ENCODE measurements at places on chromosomes 3 and 15.
A peak's percentile ranks its signal among the peaks of the same experiment; 100 is the strongest.

- DNase-seq: no peak
Observed at GRCh38 chr15:41659855-41660234, 360 bp upstream of the MGA start.

GRCh38 chr3:169240786-169241486, 422.6 kb downstream of the MECOM start:
- no peak for DNase-seq

- no peak for DNase-seq
Observed at GRCh38 chr15:47504624-47505256, 212.6 kb upstream of the SEMA6D start.

DNA sequence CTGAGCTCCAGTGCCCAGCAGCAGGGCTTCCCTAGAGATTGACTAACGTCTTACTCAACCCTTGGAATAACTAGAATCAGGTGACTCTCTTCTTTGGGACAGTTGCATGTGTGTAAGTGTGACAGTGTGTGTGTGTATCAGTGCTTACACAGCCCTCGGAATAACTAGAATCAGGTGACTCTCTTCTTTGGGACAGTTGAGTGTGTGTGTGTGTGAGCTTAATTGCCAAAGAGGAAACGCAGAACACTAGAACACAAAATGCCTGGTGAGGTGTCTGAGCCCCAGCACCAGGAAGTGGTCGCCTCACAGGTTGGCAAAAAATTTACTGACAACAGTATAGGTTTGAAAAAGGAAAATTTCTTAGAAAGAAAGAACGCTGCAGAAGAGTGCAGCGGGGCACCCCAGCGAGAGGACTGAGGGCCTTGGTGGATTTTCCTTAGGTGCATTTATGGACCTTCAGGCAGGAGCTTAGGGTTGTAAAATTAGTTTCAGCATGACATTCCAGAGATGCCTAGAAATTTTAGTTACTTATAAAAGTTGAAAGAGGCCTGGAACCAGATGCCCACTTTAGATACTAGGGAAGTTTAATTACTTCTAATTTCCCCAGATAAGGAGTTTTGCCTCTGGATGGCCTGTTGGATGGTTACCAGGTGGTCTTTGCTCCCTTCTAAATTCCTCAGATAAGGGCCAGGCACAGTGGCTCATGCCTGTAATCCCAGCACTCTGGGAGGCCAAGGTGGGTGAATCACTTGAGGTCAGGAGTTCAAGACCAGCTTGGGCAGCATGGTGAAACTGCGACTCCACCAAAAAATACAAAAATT, 3.7 kb upstream of the WDR82 start:
- no peak for DNase-seq

- no peak for DNase-seq
Observed at GRCh38 chr15:52008698-52009434, 10.2 kb upstream of the MAPK6 start.

GRCh38 chr15:67578020-67578600, 35.6 kb downstream of the MAP2K5 start:
- DNase-seq: no peak

DNA sequence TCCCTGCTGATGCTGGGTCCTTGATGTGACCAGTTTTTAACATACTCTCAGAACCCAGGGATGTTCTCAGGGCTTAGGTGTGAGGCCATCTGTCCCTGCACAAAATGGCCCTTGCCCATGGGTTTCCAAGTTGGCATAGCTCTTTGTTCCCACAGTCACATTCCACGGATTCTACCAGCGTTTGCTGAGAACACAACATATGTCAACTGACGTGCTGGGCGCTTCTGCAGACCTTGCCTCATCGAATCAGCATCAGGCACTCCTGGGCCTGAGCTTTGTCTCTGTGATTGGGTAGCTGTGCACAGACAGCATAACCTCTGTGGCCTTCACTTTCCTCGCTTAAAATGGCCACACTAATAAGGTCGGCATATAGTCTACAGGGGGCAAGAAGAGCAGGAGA, 69.0 kb downstream of the MGLL start:
- DNase-seq: no peak

GRCh38 chr15:39458131-39458530, 122.7 kb upstream of the THBS1 start:
- no peak for DNase-seq

GRCh38 chr3:126436826-126437717, 38.6 kb downstream of the ZXDC start:
- DNase-seq: no peak

DNA sequence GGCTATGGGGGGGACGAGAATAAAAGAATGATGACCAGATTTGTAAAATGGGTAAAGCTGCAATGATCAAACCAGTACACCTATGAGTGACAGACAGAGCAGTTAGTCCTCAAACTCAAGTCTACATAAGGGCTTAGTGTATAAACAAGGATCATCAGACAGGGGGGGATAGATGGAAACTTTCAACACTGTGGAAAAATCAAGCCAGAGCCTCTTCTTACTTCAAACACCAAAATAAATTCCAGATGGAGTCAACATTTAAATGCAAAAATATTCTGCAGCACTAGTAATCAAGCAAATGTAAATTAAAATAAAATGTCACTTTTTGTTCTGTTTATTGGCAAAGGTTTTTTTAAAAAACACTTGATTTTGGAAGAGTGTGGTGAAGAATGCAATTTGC, 205.9 kb upstream of the RGMA start:
- DNase-seq: no peak

- no peak for DNase-seq
Observed at GRCh38 chr3:128195802-128196201, 42.5 kb downstream of the EEFSEC start.

DNA sequence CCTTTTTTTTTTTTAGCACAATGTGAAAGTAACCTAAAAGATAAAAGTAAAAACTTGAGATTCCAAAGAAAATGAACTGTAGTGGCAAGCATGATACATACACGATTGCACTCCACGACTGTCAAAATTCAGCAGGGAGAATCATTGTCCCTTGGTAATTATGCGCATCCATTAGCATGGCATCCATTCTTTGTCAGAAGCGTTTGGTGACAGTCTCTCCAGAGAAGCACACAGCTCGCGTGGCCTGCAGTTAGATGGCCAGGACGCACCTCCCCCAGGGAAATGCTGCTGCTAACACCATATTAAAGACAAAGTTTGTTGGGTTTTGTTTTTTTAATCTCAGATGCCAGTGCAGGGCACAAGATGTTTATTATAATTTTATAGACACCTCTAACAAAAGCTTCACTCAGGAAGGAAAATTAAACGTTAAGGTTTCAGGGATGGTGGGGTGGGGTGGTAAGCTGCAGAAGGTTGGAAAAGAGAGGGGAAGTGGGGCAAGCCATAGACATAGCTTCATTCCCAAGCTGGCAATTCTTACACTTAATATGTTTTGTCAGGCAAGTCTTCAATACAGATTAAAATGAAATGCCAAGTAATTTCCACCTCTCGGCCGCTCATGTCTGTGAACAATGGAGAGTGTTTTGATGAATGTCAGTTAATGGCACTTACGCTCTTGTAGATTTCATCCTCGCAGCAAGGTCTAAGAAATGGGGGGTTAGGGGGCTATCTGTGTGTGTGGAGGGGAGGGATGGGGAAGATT, 142.8 kb upstream of the TOPAZ1 start:
- DNase-seq: no peak

GRCh38 chr15:100913961-100914360, 5.2 kb upstream of the LRRK1 start:
- no peak for DNase-seq

GRCh38 chr15:31550211-31550977, 223.8 kb downstream of the KLF13 start:
- DNase-seq: no peak

DNA sequence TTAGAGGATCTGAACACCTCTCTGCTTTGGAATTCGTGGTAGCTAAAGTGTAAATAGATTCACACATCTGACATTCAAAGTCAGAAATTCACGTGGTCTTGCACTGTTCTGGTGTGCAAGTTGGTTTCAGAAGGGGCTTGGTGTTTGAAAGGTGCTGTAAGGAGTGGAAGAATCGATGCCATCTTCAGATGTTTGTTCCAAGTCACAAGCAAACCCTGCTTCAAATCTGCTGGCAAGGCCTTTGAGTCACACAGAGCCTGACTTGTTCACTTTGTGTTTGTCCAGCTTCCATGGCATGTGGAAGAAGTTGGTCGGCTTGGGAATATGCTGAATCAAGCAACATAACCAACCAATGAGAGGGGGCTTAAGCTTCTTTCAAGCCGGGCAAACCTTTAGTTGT, 44.3 kb downstream of the SH3GL3 start:
- no peak for DNase-seq

DNA sequence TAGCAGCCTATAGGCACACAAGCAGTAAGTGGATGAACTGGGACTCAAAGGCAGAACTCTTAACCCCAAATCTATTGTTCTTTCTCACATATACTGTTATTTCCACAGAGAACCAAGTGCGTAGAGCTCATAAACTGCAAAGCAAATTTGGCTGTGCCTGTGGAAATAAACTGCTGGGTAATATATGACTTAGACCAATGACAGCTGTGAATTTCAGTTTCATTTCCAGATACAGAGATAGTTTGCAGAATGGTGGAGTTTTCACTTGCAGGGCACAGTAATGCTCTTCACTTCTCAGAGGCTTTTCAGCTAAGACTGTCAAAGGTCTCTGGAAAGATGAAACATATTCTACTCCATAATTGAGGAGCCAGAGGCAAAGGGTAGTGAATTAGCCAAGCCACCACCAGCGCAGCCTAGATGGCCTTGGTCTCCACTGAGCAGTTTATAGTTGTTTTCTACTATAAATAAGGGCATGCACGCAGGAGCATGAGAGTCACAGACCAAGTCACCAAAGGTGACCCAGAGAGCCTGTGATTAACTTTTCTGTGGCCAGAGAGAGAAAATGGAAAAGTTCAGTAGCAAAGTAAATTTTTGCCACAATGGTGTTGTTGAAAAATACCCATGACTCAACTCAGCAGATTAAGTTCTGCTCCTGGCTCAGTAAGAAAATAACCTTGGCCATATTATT, 180.7 kb upstream of the GRM7 start:
- no peak for DNase-seq

GRCh38 chr3:101701696-101702634, 15.4 kb upstream of the RPL24 start:
- DNase-seq: no peak

GRCh38 chr3:111173328-111173900, 101.8 kb downstream of the NECTIN3 start:
- no peak for DNase-seq

- peak; percentile 62 for DNase-seq
Observed at GRCh38 chr3:171142985-171143384, 116.5 kb upstream of the SLC2A2 start.

GRCh38 chr15:52558196-52558595, 10.6 kb downstream of the ARPP19 start:
- DNase-seq: no peak

DNA sequence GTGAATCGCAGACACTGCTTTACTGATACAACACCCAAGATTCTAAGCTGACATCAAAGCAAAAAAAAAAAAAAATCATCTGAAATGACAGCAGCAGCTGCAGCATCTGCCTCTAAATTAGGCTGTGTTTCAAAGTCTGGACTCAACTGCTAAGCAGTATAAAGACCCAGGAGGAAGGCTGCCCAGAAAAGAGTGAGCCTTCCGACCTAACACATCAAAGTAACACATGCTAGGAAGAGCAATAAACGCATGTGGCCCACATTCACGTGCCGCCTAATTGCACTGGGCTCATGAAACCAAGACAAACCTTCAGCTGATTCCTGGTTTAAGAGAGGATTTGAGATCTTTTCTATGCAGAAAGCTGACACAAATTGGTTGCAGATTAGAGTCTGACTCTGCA, 317.1 kb downstream of the ZIC4 start:
- no peak for DNase-seq

- DNase-seq: no peak
Observed at GRCh38 chr3:123853686-123854372, 30.3 kb downstream of the MYLK start.

DNA sequence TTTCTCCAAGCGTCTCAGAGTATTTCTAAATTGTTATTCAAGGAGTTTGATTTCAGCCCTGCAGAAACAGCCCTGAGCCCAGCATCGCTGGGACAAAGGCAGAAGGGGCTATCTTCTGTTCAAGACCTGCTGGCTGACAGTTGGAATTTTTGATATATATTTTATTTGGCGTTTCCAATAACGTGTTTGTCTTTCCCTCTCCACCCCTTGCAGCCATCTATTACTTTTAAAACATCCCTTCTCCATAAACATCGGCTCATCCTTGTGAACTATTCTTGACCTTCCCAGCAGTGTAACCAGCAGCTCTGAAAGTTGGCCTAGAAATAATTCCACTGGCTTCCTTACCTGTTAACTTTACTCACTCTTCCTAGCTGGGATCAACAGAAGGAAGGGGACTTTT, 5.5 kb upstream of the MEIS2 start:
- no peak for DNase-seq

- no peak for DNase-seq
Observed at GRCh38 chr3:12994357-12994606, 78.9 kb downstream of the IQSEC1 start.

GRCh38 chr3:150710097-150710496, 6.4 kb upstream of the ERICH6 start:
- DNase-seq: no peak

GRCh38 chr3:144687862-144688261, 716.2 kb downstream of the DIPK2A start:
- no peak for DNase-seq

- no peak for DNase-seq
Observed at GRCh38 chr3:78312851-78313250, 1273.0 kb downstream of the ROBO2 start.

- peak; percentile 72 for DNase-seq
Observed at GRCh38 chr15:67188551-67189218, 65.8 kb downstream of the AAGAB start.

- DNase-seq: peak; percentile 43
Observed at GRCh38 chr3:195101001-195101583, 169.9 kb downstream of the XXYLT1 start.

DNA sequence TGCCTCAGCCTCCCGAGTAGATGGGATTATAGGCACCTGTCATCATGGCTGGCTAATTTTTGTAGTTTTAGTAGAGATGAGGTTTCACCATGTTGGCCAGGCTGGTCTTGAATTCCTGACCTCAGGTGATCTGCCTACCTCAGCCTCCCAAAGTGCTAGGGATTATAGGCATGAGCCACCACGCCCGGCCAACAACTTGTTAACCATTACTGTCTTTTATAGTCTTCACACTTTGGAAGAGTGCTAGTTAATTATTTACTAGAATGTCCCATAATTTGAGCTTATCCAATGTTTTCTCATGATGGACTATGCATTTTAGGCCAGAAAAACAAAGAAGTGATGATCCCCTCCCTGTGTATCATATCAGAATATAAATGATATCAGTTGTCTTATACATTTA, 288.6 kb upstream of the CBLB start:
- no peak for DNase-seq

DNA sequence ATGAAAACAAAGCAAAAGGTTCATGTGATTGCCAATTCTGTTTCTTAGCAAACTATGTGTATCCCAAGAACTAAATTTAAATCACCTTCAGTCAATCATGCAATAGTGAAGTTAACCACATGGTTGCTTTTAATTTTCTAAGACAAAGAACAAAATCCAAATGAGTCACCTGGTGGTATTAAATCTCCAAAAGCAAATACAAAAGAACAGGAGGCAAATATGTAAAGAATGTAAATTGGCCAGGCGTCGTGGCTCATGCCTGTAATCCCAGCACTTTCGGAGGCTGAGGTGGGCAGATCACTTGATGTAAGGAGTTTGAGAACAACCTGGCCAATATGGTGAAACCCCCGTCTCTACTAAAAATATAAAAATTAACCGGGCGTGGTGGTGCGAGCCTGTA, 54.2 kb upstream of the PIK3R4 start:
- DNase-seq: no peak
